ENCODE measurements at places on chromosomes 2 and 18.

DNA sequence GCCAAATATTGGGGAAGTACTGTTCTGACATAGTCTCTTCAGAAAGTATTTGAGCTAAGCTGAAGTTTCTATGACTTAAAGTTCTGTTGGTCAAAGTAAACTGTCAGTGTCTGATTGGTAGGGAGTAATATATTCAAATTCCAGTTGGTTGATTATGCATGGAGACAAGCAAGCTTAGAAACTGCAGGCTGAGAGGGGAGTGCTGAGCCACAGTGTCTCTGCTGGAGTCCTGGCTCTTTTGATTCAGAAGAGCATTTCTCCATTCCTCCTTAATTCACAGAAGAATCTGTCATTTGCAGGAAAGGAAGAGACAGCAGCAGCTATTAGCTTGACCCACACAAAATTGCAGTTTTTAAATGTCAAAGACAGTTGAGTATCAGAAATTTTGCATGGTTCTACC lies 201.4 kb upstream of the TMEM200C start:
- DNase-seq: no peak

DNA sequence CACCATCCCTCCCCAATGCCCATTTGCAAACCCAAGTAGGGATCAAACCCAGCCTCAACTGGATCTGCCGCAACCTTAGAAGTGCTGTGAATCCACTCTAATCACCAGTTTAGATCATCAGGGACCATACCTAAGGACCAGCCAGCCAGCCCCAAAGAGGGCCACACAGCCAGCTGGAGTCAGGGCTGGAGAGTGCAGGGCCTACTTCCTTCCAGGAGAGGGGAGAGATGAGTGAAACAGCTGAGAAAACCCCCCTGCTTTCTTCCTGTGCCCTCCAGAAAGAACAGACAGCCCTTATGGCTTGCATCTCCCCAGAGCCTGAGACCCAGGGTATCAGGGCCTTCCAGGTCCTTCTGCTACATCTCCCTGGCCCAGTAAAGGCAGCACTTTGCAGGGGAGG lies 25.8 kb downstream of the YPEL5 start:
- DNase-seq: no peak

DNA sequence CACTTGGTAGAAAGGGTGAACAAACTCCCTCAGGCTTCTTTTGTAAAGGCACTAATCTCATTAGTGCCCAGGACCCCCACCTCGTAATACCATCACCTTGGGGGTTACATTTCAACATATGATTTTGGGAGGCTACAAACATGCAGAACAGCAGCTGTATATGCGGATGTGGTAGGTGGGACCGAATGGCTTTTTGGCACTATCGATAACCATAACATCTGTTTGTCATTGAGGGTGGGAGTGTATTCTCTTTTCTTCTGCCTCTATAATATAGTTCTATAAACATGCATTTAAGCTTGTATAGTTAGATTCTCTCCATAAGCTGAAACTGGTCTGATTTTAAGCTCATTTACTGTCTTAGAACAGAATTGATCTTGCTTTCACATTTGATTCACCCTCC lies 239.1 kb upstream of the BOD1L2 start:
- no peak for DNase-seq

- no peak for DNase-seq
Observed at GRCh38 chr2:53629001-53629400, 138.6 kb upstream of the CHAC2 start.

- no peak for DNase-seq
Observed at GRCh38 chr2:231810905-231811304, 24.7 kb downstream of the COPS7B start.

GRCh38 chr2:65388051-65388531 lies 44.3 kb downstream of the SPRED2 start:
- no peak for DNase-seq

- no peak for DNase-seq
Observed at GRCh38 chr2:118148133-118148532, 59.9 kb downstream of the INSIG2 start.

DNA sequence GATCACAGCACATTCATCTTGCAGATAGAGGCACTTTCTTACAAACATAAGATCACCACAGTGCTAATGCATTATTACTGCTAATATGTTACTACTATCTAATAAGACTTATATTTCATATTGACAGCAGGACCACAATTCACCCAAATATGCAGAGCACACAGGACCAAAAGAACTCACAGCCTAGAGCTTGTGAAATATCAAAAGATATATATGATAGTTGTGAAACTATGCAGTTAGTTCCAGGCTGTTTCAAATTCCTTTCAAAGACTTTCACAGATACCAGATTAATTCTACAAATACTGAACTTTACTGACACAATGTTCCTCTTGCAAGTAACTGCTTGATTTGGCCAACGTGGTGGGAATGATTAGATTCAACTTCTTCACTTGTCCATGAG lies 23.0 kb downstream of the FBXO15 start:
- DNase-seq: no peak

GRCh38 chr2:223542501-223542900 lies 59.7 kb downstream of the SCG2 start:
- no peak for DNase-seq

- no peak for DNase-seq
Observed at GRCh38 chr2:98936353-98937351, 627 bp upstream of the CRACDL start.

GRCh38 chr18:76991021-76991688 lies 141.4 kb downstream of the MBP start:
- DNase-seq: no peak

DNA sequence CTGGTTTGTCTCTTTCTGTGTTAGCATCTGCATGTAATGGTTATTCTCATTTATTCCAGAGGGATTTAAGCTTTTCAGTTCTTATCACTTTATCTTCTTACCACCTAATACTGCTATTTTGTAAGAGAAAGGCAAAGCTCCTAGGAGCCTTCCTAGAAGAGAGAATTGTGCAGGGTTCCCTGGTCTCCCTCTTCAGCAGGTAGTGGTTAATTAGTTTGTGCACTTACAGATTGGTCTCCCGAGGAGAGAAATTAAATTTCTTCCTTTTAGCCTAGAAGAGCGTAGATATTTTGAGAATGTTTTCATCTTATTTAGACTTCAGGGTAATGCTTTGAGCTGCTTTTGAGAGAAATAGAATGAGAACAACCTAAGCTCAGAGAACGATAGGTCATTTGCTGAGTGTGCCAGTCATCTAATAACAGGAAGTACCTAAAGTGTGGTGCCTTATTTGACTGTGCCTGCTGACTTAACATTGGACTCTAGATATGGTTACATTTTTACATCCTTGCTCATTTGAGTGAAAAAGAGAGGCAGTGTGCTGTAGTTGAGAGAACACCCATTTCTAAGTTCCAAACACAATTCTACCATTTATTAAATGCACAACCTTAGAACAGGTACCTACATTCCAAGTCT lies 651.4 kb downstream of the STK39 start:
- DNase-seq: no peak

- no peak for DNase-seq
Observed at GRCh38 chr18:4016391-4017049, 438.6 kb downstream of the DLGAP1 start.

- no peak for DNase-seq
Observed at GRCh38 chr2:190533968-190534309, 583 bp downstream of the NEMP2 start.

- DNase-seq: no peak
Observed at GRCh38 chr2:72276356-72276755, 128.7 kb upstream of the CYP26B1 start.

DNA sequence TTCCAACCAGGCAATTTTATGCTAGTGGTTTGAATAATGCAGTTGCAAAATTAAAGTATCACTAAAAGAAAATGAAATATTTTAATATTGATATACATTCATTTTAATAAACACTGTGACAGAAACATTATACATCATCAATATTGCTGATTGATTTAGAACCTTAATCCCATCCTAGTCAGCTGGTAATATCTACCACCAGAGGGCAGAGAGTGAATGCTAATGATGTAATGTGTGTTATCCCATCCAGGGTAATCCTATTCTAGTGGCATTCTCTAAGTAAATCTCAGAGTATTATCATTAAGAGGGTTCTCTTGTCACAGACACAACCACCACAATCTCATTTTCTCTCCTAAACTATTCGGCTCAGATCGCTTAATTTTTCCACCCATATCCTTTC lies 477.4 kb downstream of the CPS1 start:
- DNase-seq: no peak

GRCh38 chr18:28740575-28740974 lies 563.6 kb upstream of the CDH2 start:
- DNase-seq: no peak

- no peak for DNase-seq
Observed at GRCh38 chr2:240463274-240463865, 27.9 kb downstream of the GPC1 start.
